ENCODE measurements at places on chromosomes 2 and 18.

GRCh38 chr2:7899241-7899640 lies 782.6 kb upstream of the ID2 start:
- no peak for DNase-seq

DNA sequence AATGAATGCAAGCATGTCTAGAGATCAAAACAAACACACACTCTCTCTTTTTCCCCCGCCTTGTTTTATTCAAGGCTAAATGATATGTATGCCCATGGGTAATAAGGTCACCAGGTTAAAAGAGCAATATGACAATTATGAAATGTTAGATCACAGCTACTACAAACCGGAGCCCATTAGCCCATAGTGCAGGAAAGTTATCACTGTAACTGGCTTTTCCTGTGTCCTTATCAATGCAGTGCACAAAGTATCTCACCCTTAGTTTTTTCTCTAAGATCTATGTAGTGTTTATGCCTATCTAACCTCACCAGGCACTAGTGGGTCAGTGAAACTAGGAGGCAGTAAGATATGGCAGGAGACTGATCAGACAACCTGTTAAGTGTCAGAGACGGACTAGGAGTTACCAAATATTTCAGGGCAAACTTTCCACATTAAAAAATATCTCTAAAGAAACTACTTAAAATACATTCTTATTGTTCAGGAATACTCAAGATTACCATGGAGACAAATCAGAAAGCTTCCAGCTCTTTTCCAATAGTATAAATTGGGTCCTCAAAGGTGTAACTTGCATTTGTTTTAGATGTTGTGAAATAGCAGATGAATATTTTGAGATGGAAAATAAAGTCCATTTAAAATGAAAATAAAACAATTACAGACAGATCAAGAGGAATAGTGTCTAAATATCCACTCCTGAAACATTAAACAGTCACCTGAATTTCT lies 282.2 kb downstream of the EXOC6B start:
- no peak for DNase-seq

DNA sequence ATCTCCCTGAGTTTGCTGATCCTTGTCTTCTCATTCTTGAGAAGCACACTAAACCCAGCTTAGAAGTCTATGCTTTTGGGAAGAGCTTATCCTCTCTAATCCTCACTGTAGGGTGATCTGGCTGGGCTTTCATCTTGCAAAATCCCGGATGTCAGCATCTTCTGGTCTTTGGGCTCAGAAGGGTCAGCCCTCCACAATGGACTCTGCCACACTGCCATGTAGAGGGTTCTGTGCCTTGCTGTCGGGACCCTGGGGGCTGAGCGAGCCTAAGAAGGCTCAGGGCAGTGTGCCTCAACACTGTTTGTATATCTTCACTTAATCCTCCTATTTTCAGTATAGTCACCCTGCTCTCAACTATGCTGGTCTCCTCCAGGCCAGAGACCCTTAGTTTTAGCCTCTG lies 102.3 kb downstream of the TGIF1 start:
- DNase-seq = peak; percentile 22

DNA sequence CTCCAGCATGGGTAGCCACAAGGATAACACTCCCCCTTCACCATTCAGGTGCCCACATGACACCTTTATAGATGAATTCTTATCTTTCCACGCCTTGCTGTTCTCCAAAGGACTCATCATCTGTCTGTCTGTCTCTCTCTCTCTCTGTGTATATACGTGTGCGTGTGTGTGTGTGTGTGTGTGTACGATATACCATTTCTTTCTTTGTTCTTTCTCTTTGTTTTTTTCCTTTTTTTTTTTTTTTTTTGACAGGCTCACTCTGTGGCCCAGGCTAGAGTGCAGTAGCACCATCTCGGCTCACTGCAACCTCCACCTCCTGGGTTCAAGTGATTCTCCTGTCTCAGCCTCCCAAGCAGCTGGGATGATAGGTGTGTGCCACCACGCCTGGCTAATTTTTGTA lies 98.2 kb downstream of the DLGAP1 start:
- no peak for DNase-seq

- DNase-seq = no peak
Measured at GRCh38 chr2:39266139-39266805, 22.5 kb upstream of the CDKL4 start.

GRCh38 chr2:216879727-216880508 lies 20.1 kb upstream of the TNP1 start:
- DNase-seq = no peak

GRCh38 chr2:217868911-217869334 lies 133.9 kb downstream of the TNS1 start:
- peak; percentile 80 for DNase-seq

DNA sequence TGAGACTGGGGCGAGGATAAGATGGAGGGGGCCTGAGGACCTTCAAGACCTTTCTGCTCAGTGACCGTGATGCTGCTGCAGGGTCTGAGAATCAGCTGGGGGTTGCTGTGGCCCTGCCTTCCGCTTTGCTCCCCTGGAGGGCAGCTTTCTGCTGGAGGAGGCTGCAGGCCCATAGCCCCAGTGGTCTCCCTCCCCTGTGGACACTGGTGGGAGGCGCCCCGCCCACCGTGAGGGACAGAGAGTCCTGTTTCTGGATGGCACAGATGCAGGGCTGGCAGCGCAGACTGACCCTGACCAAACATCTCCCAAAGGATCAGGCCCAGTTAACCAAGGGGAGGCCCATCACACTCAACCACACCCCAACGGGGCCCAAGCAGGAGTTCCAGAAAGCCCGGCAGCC lies 42.8 kb downstream of the PLB1 start:
- DNase-seq = no peak

- no peak for DNase-seq
Measured at GRCh38 chr2:212923393-212923792, 228.0 kb downstream of the IKZF2 start.

GRCh38 chr2:182229297-182229696 lies 197.5 kb downstream of the PDE1A start:
- DNase-seq = no peak
